ENCODE measurements at places on chromosomes 1 and 21. TPM values are rescaled to one million over a fixed set of nuclear protein-coding genes. Genes with fewer than 3 reads are reported as not detected.

Gene RNF223
- not detected for total RNA-seq

GRCh38 chr1:189499736-189500135 lies 977.9 kb downstream of the BRINP3 start:
- no peak for DNase-seq

- DNase-seq, result no peak
Observed at GRCh38 chr1:226697151-226697928, 41.7 kb downstream of the ITPKB start.

- no peak for DNase-seq
Observed at GRCh38 chr1:159211331-159212136, 6.9 kb downstream of the ACKR1 start.
